ENCODE measurements at places on chromosomes 12 and 14. TPM values are rescaled to one million over a fixed set of nuclear protein-coding genes. Genes with fewer than 3 reads are reported as not detected.

The SMIM41 gene
- total RNA-seq = 0.24 TPM

The CEP170B gene
- total RNA-seq = 20.8 TPM

The PEX5 gene
- 36.9 TPM for total RNA-seq

- no peak for DNase-seq
These were observed 18.8 kb downstream of the GNG2 start for GRCh38 chr14:51879170-51879569.

The NOXRED1 gene
- 1.0 TPM for total RNA-seq

DNA sequence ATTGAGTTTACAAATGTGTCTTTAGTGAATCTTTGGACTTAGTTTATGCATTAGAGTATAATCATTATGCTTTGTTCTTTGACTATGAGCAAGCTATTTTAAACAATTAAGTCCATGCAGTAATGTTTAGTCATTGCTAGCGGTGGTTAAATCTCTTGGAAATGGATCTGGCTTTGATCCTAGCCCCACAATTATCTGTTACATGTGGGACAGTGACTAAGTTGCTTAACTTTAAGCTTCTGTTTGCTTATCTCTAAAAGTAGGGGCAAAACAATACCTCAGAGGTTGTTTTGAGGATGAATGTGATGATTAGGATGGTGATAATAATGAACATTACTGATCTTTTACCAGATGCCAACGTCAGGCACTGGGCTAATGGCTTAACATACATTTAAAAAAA, 124.2 kb downstream of the NPAS3 start:
- DNase-seq = peak; percentile 26

- DNase-seq = no peak
These were observed 155.6 kb downstream of the CAND1 start for GRCh38 chr12:67424784-67425183.

DNA sequence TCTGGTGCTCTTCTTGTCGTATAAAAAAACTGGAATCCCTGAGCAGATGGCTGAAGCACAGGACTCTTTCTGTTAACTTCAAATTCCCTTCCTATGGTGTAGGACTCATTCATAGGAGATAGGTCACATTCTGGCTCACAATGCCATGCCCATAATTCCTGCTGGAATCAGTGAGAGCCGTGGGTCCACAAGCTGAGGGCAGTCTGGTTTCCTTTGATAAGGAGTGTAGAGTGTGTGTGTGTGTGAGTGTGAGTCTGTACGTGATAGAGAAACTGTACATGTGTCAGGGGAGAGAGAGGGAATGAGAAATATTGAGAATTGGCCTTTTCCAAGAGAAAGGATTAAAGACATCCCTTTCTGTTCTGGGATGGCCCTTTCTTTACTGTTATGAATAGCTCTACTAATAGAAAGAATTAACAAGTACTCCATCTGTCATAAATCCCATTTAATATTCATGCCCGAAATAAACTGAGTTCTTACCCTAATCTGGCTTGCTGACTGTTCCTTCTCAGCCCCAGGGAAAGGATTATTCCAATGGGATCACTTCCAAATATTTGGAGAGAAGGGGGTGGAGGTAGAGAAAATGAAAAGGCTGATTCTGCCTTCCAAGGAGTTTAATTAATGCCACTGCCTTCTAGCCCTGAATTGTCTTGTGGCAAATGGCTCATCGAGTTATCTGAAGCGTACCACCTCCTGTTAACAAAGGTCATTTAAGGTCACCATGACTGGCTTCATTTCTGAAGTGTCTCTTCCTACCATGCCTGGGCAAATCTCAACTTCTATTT, 79.0 kb downstream of the TMX1 start:
- DNase-seq = no peak

DNA sequence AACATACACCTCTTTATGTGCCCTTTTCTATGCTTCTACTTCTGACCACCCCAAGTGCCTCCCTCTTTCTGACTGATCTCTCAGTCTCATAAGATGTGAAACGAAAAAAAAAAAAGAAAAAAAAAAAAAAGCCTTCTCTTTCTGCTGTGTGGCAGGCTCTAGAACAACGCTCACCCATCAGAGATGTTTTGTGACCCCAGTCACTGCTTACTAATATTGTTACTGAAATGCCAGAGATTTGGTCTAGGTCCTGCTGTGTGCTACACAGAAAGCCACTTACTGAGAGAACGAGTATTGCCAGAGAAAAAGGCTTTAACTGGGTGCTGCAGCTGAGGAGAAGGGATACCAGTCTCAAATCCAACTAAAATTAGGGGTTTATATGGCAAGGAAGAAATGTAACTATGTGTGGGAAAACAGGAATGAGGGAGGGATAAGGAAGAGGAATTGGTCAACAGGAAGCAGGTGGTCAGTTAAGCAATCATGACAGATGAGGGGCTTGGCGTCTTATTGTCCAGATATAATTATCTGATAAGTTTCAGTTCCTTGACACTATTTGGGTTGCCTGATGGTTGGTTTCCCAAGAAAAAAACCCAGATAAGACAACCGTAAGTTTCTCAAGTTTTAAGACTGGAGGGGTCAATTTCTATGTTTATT, 149.0 kb downstream of the NAV3 start:
- no peak for DNase-seq

The RTL1 gene
- total RNA-seq = 0.09 TPM

The DNAJC22 gene
- 1.9 TPM for total RNA-seq

DNA sequence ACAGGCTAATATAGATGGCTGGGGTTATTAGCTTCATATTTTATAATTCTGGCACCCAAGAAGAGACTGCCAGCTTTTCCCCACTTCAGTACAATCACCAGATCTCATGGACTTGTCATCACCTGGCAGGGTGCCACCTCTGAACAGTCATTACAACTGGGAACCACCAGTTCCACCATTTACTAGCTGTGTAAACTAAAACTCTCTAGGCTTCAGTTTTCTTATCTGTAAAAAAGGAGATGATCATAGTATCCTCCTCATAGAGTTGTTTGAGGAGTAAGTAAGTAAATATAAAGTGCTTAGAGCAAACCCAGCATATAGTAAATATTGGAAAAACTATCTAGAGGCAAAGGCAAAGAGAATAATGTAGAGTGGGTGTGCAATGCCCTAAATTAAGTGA, 19.3 kb downstream of the CPNE8 start:
- no peak for DNase-seq

GRCh38 chr12:45701296-45701695, 28.2 kb upstream of the ARID2 start:
- DNase-seq = peak; percentile 17

DNA sequence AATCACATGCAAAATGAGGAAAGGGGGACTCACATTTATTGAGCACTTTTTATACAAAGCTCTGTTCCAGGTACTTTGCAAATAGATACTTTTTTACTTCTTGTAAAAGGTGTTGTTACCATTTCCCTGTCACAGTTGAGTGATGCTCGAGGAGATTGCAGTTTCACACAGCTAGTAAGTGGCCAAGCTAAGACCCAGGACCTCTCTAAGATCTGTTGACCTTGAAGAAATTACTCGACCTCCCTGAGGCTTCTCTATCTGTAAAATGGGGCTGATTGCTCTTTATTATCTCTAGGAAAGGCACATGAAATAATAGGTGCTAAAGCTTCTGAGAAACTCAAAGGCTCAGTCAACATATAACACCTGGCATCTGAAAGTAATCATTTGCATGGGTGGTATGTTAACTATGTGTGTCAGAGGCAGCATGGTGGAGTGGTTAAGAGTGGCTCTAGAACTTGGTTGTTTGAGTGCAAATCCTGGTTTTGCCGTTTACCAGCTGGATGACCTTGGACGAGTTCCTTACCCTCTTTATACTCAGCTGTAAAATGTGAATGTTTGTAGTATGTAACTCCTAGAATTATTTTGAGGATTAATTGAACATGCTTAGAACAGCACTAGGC, 41.5 kb downstream of the IFT81 start:
- DNase-seq = no peak

GRCh38 chr14:93824518-93825234, 36.4 kb upstream of the PRIMA1 start:
- peak; percentile 12 for DNase-seq

DNA sequence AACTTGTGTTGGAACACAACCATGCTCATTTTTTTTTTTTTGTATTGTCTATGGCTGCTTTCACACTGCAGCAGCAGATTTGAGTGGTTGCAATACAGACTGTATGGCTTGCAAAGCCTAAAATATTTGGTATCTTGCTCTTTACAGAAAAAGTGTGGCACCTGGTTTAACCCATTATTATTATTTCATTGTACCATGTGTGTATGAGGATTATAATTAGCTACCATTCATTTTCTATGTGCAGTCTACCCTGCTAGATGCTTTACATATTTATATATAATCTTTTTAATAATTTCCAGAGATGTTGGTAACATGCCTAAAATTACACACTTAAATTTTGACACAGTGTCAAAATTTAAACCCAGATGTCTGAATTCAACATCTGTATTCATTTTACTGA, 37.7 kb downstream of the SPATS2 start:
- no peak for DNase-seq

The KCNK13 gene
- total RNA-seq = 0.11 TPM

The OR10G3 gene
- total RNA-seq = not detected

DNA sequence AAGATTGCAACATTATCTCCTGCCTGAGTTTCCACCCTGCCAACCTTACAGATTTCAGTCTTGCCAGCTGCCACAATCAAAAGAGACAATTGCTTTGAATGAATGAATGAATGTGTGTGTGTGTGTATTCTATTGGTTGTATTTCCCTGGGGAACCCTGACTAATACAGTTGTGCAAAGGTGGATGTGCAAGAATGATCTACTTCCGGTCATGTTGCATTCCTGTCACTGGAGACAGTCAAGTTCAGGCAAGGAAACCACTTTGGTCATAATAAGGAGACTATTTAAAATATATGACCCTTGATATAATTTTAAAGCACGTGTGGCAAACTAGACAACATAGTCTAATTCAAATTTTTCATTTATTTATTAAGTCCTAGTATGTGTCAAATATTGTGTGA, 13.1 kb downstream of the RERG start:
- DNase-seq = no peak

- DNase-seq = no peak
These were observed 370.4 kb downstream of the ALG10 start for GRCh38 chr12:34392741-34393085.

DNA sequence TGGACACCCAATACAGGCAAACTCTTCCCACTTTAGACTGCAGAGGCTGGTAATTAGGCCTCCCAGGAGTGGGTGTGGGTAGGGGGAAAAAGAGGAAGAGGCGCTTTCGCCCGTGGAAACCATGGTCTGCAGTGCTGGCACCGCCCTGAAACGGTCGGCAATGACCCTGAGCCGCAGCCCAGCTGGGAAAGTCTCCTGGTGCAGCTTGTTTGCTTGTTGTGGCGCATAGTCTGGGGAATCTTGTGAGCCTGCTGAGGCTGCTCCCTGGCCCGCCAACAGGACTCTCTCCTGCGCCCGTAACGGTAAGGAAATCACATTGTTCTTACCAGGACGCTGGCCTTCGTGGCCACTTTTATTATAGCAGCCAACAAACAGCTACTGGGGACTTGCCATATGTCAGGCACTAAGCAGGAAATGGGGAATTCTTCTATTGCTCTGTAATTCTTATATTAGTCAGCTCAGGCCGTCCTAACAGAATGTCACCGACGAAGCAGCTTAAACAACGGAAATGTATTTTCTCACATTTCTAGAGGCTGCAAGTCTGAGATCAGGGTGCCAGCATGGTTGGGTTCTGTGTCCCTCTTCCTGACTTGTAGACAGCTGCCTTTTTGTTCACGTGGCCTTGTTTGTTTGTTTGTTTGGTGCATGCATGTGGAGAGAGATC, 52.5 kb upstream of the RIN3 start:
- no peak for DNase-seq

- DNase-seq = no peak
These were observed 20.7 kb downstream of the SCARB1 start for GRCh38 chr12:124842800-124843510.

- peak; percentile 20 for DNase-seq
These were observed 98.7 kb upstream of the PLXNC1 start for GRCh38 chr12:94049718-94050117.

DNA sequence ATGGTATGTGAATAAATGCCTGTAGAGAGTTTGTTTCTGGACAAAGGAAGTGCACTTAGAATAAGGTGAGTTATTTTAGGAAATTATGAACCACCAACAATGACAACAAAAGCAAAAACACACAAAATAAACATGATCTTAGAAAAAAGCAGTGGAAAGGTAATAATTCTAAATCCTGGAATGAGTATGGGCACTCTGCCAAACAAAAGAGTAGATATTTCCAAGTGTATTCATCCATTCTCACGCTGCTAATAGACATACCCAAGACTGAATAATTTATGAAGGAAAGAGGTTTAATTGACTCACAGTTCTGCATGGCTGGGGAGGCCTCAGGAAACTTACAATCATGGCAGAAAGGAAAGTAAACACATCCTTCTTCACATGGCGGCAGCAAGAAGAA, 269.3 kb upstream of the NPAS3 start:
- DNase-seq = no peak

The INSM2 gene
- not detected for total RNA-seq

The SLC5A8 gene
- total RNA-seq = not detected

DNA sequence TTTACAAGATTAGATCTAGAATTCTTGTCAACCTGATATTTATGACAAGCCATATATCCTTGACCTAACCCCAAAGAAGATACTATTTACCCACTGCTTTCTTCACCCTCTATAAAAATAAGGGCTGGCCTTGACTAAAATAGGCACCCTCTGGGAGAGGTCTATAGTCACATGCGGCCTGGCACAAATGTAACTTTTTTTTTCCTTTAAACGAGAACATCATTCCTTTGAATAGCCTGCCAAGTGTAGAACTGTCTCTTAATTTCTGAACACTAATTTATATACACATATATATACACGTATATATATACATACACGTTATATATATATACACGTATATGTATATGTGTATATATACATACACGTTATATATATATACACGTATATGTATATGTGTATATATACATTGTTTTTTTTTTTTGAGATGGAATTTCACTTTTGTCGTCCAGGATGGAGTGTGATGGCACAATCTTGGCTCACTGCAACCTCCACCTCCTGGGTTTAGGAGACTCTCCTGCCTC, 18.6 kb downstream of the PPTC7 start:
- no peak for DNase-seq

The IGFBP6 gene
- total RNA-seq = 7.3 TPM
